T-cell (primary cell): ENCODE measurements at places on chromosomes 16 and 17. TPM values are rescaled to one million over a fixed set of nuclear protein-coding genes. Genes with fewer than 3 reads are reported as not detected.

The ADAM11 gene
- 0.53 TPM for total RNA-seq

The KRT37 gene
- total RNA-seq = not detected

DNA sequence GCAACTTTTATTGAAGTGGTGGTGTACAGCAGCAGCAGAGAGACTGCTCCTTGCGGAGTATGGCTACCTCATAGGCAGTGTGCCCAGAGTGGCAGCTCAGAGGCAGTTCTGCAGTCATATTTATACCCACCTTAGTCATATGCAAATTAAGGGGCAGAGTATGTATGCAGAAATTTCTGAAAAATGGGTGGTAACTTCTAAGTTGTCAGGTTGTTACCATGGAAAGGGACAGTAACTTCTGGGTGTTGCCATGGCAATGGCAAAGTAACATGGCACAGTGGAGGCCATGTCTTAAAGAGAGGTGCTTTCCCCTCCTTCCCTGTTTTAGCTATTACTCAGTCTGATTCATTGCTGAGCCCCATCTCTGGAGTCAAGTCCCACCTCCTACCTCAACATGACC is 53.4 kb downstream of the MEOX1 start:
- DNase-seq = no peak

GRCh38 chr17:73660366-73660765 is 16.1 kb upstream of the SDK2 start:
- no peak for DNase-seq

GRCh38 chr17:39916918-39917317 is 1.5 kb downstream of the GSDMB start:
- no peak for DNase-seq

DNA sequence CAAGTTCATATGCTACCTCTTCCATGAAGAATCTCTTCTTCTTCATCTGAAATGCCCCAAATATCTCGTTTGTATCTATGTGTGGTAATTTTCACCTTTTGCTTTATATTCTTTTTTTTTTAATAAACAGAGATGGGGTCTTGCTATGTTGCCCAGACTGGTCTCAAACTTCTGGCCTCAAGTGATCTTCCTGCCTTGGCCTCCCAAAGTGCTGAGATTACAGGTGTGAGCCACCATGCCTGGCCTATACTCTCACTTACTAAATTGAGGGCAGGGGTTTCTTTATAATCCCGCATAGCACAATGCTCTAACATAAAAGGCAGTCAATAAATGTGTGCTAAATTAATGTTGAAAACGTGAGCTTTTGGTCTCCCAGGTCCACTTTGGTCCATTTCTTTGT is 30.6 kb downstream of the RNF43 start:
- DNase-seq = no peak

- no peak for DNase-seq
These were observed 8.6 kb upstream of the APPBP2 start for GRCh38 chr17:60534613-60535157.

DNA sequence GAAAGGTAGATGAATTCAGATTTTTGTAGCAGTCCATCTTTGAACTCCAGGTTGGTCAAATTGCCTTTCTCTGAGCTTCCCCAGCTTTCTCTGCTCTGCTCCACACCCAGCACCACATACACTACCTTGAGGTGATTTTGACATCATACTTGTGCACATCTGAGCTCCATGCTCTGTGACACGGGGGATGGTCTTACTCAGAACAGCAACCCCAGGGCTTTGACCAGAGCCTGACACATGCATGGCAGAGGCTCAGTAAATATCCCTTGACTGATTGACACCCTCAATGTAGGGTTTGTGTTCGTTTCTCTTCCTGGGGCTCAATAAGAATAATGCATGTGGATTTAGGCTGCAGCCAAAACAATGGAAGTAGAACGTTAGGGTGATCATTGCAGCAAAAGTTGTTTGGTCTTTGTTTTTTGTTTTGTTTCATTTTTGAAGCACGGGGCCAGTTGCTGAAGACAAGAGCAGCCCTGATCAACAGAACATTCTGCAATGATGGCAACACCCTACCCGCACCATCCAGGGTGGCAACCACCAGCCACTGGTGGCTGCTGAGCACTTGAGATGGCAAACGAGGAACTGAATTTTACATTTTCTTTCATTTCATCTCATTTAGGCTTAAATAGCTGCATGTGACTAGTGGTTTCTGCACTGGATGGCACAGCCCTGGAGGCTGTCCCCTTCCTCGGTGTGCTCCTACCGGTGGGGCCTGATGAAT is 224.8 kb upstream of the TNRC6C start:
- DNase-seq = no peak

The SENP3 gene
- 40.4 TPM for total RNA-seq

GRCh38 chr17:4453812-4454591 is 20.3 kb downstream of the SPNS3 start:
- DNase-seq = no peak

The CFAP52 gene
- not detected for total RNA-seq

- DNase-seq = no peak
These were observed 5.0 kb downstream of the FADS6 start for GRCh38 chr17:74888469-74888868.

DNA sequence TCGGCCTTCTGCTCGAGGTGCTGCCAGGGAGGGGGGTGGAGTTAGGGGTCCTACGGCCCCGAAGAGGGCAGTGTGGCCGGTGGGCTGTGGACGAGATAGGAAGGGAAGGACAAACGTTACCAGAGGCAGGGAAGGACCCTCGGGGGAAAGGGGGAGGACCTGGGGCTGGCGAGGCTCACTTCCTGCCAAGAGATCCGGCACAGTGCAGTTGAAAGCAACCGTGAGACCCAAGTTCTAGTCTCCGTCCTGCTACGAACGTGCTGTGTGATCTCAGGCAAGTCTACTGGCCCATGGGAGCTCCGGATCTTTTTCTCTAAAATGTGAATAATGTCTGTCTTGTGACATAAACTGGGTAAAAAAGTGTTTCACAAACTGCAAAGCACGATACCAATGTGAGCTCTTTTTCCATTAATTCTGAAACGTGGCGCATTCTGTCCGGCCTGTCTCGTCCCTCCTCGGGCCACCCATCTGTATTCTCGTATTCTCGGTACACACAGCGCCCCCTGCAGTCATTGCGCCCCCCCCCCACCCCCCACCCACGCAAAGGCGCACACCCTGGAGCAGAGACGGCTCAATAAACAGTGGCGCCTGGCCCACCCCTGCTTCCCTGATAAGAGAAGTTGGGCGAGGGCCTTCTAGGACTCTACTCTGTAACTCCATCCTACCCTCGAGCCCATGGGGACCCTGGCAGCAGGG is 8.8 kb downstream of the CYGB start:
- DNase-seq = no peak

DNA sequence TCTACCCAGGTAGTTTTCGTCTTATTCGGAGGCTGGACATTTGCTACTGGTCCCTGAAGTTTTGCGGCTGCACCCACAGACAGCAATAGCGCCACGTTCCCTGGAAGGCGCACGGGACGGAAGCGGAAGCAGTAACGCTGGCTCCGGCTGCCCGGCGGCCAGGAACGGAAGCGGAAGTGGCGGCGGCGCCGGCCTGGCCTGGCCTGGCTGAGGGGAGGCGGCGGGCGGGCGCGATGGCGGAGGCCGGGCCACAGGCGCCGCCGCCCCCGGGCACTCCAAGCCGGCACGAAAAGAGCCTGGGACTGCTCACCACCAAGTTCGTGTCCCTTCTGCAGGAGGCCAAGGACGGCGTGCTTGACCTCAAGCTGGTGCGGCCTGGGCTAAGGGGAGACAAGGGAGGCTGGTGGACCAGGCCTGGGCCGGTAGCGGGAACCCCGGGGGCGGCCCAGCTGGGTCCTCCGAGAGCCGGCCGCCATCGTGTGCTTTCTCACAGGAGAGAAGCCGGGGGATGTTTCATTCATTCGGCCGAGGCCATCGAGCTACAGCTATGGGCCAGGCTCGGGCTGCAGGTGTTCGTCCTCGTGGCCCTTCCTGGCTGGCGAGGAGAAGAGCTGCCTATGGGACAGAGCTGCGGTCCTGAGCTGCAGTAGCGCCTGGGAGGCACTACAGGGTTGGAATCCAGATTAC is at the start of gene E2F4:
Gene E2F4, plus strand, starts transcription at position 161 of the 687 bp plus-strand sequence. Its CDS starts 73 bp downstream, at position 234.
- peak; percentile 79 for DNase-seq

- DNase-seq = no peak
These were observed 33.6 kb upstream of the XYLT2 start for GRCh38 chr17:50312308-50312707.

DNA sequence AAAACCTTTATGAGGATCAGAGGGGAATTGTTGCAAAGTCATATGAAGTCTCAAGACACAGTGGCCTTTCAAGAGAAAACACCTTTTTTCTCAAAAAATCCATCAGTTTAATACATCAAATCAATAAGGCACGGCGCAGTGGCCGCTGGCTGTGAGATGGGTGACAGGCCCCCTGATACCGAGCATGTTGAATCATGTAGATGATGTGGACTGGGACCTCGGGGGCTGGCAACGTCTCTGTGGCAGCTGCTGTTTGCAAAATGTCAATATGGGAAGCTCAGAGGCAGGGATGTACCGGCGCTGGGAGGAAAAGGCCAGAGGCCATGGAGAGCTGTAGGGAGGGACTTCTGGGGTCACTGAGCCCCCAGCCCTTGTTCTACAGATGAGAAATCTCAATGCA is 169.1 kb downstream of the GSG1L start:
- no peak for DNase-seq

The METRNL gene
- 8.8 TPM for total RNA-seq

- no peak for DNase-seq
These were observed 18.0 kb downstream of the ABCC12 start for GRCh38 chr16:48137822-48138221.

GRCh38 chr17:67449845-67450755 is 73.0 kb downstream of the PITPNC1 start:
- no peak for DNase-seq

The POLR2A gene
- total RNA-seq = 198 TPM

GRCh38 chr17:75712446-75712845 is 8.8 kb upstream of the ITGB4 start:
- DNase-seq = no peak

DNA sequence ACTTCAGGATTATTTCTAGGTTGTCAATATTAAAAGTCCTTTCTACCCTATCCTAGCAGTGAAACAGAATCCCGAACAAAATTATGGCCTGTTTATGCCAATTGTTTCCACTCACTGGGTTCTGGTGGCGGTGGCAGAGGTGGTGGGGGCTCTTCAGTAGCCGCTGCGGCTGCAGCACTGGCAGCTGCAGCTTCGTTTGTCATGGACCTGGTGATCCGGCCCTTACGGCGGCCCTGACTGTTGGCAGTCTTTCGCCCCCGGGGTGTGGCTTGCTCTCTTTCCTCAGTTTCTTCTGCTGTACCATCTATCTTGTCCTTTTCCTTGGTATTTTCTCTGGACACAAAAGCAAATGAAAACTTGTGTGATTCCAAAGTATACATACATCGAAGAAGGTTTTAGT is 94.4 kb downstream of the NCOR1 start:
- DNase-seq = no peak

DNA sequence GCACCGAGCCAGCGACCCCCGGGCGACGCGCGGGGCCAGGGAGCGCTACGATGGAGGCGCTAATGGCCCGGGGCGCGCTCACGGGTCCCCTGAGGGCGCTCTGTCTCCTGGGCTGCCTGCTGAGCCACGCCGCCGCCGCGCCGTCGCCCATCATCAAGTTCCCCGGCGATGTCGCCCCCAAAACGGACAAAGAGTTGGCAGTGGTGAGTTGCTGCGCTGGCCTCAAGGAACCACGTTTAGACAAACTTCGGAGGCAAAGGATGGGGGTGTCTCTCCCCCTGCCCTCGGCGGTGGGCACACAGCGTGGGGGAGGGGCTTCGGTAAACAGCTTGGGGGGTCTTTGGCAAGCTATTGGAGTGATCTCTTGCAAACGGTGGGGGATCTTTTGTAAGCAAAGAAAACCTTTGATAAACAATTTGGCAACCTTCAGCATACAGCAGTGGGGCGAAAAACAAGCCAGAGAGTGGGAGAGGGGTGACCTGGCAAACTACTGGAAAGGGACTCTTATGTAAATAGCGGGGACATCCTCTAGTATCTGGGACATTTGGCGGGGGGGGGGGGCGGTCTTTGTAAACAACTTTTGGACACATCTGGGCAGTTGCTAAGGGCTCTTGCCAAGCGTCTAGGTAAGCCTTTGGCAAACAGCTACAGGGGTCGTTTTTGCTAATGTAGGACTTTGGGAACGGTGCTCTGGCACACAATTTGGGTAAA is 587 bp downstream of the MMP2 start:
- DNase-seq = no peak

DNA sequence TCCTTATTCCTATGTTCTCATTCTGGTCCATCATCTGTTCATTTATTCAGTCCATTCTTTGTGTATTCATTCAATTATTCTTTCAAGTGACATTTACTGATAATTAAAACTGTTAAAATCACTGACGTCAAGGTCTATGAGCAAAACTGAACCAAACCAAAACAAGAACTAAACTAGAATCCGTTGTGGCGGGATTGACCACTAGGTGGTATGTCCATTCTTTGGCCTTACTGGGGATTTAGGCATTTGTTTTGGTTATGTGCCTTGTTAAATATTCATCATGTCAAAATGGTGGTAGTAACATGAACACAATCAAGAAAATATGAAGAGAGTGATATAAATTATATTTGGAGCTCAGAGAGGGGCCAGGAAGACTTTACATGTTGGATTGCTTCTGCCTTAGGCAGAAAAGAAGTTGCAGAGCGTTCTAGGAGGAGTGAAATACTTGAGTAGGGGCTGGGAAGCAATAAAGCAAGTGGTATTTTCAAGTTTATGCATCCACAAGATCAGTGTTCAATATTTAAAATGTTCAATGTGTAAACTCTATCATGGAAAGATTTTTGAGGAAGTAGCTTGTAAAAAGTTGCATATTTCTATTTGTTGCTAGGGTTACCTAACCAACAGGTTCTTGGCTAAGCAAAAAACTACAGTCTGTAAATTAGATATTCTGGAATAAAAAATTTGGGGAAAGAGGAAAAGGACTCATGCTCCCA is 129.0 kb downstream of the CDH13 start:
- no peak for DNase-seq
